Occipital lobe (tissue), 3 donors: ENCODE measurements at places on chromosomes 2 and 18. TPM values are rescaled to one million over a fixed set of nuclear protein-coding genes. Genes with fewer than 3 reads are reported as not detected.

GRCh38 chr2:236765478-236765877, 195.9 kb downstream of the ACKR3 start:
- no peak for DNase-seq

DNA sequence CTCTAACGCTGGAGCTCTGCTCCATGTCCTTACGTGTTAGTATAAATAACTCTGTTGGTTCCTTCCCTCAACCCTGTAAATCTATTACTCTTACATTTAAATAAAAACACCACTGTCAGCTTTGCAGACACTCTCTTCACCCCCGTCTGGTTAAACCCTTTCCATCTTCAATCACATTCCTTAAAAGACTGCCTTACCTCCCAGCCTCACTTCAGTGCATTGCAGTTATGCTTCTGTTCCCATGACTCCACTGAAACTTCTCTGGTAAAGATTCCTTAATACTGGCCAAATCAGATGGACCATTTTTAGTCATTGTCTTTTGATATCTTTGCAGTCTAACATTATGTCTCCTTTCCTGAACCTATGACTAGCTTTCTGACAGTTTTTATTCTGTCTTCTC, 61.7 kb downstream of the EML4 start:
- DNase-seq = no peak

DNA sequence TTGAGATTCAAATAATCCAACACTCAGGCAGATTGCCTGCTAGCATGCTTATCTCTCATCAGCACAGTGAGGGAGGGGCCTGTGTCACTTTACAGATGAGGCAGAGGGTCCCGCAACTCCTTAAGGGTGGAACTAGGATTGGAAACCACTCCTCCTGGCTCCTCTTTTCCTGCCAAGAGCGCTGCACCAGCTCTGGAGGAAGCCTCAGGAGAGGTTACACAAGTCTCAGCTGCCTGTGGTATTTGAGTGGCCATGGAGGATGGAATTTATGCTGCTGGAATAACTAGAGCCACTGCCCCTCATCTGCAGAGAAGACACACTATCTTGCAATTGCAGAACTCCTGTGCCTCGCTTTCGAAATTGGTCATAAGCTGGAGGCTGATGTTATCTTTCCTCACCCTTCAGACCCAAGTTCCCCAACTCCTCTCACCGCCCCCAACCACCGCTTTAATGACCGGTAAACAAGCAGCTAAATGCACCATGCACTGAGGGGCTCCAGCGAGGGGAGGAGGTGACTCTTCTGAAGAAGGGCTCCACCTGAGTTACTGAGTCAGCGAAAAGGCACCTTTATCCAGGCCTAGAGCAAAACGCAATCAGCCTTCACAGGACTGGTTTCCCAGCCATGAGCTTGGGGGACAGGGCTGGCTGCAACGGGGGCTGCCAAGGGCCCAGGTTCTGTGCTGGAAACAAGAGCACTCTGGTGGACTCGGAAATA, 245.8 kb downstream of the SOX11 start:
- DNase-seq = no peak

GRCh38 chr18:63317556-63317946, 2.0 kb downstream of the BCL2 start:
- DNase-seq = no peak

GRCh38 chr2:18703555-18703954, 114.2 kb upstream of the NT5C1B start:
- DNase-seq = no peak

- no peak for DNase-seq
Observed at GRCh38 chr2:228600265-228600664, 418.8 kb upstream of the SPHKAP start.

DNA sequence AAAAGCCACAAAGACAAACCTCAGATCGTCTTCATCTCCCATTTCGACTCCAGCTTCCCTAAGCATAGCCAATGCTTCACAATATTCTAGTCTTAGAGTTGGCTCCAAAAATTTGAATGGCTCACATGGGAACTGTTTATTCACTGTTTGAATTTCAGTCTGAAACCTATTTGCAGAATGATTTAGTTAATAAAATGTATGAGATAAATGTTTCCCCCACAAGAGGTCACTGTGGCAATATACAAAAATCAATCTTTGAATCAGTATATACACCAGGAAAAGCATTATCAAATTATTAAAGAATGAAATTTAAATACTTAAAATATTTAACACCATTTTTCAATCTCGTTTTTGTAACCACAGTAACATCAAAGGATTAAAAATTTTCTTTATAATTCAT, 40.0 kb upstream of the MCM6 start:
- no peak for DNase-seq

GRCh38 chr2:104385743-104386142, 468.2 kb upstream of the POU3F3 start:
- no peak for DNase-seq

DNA sequence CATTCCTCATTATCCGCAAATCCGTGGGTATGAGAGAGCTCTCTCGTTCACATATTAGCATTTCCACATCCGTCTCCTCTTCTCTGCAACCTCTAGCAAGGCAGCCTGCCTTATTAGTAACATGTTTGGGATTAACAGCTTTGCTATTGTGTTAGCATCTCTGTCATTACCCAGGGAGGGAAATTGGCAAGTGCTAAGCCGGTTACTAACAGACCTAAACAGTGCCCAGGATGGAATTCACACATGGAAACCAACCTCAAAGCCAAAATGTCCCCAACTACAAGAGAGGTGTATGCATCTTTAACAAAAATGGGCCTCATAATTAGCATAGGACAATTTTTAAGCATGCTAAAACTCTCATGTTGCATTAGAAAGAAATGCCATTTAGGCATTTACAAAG, 309.0 kb upstream of the MEIS1 start:
- DNase-seq = no peak

GRCh38 chr2:38466409-38466808, 89.3 kb upstream of the ATL2 start:
- no peak for DNase-seq

DNA sequence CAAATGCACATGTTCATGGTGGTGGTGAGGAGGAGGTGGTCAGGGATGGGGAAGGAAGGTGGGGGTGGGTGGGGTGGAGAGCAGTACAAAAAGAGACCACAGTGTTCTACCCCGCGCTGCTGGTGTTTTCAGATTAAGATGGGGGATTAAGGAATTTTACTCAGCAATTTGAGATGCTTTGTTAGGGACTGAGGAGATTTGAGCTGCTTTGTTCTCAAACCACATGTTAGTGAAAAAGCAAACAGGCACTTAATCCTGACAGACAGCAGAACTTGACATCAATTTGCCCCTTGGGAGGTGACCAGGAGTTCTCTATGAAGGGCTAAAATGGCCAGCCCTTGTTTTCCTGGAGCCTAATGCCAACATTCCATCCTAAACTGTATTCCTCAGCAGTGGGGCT, 244.5 kb downstream of the MEIS1 start:
- no peak for DNase-seq

DNA sequence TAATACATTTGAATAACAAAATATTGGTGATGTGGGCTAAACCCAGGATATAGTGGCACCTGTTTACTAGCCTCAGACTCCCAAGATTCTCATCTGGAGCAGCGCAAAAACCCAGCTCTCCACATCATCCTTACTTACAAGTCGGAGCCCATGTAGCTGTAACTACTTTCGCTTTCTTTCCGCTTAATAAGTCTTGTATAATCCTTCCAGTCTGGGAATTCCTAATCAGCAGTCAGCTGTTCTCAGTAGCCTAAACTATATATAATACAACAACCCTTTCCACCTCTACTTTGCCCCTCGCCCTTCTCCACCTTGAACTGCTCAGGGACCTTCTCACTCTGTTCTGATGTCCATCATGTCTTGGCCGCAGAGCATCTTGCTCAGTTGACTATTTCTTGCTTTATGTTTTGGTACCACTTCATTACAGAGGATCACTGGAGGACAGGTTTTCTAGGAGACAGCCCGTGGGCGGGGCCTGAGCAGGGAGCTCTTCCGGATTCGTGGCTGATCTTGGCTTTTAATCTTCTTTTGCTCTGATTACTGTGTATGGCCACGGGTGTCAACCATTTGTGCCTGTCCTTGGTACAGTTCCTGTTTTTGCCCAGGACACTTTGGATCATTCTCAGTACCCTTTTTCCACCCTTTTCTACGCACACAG, 119.9 kb upstream of the SERTAD2 start:
- no peak for DNase-seq

- no peak for DNase-seq
Observed at GRCh38 chr2:172864182-172864581, 128.5 kb downstream of the RAPGEF4 start.

DNA sequence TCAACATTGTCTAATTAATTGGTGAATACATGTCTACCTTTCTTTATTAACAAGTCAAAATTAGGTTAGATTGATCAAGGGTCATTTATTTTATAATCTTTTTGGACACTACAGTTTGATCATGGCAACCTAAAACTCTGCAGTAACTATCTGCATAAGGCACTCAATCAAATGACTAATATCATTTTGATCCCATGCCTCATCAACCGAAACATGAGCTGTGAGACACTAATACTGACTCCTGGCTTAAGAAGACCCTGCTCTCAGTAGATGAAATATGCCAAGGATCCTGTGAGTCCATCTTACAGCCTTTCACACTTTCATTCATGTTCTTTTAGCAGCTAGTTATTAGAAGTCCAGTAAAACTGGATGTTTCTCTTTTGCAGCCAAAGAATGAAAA, 169.4 kb upstream of the CAVIN2 start:
- DNase-seq = no peak

- DNase-seq = no peak
Observed at GRCh38 chr2:166314022-166314759, 61.6 kb downstream of the SCN9A start.

GRCh38 chr18:40939656-40940515, 1015.1 kb upstream of the PIK3C3 start:
- no peak for DNase-seq

- DNase-seq = no peak
Observed at GRCh38 chr2:45000341-45000901, 8.8 kb downstream of the SIX2 start.

DNA sequence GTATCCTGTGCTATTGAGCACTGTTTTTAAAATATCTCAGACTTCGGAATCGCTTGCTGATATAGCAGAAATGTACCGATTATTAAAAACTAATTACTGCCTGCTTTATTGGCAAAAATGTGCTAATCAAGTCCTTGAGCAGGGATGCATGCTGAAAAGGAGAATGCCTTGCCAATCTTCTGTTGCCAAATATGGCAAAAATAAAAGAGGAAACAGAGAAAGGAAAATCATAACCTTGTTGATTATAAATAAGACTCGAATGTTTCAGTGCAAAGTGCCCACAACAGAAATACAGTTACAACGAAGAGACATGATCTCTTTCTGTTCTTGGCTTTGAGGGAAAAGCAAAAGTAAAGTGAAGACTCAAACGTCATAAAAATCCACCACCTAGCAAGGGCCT, 248.5 kb downstream of the TMEM182 start:
- DNase-seq = no peak

GRCh38 chr18:69402533-69402989, 1.9 kb downstream of the DOK6 start:
- DNase-seq = no peak

DNA sequence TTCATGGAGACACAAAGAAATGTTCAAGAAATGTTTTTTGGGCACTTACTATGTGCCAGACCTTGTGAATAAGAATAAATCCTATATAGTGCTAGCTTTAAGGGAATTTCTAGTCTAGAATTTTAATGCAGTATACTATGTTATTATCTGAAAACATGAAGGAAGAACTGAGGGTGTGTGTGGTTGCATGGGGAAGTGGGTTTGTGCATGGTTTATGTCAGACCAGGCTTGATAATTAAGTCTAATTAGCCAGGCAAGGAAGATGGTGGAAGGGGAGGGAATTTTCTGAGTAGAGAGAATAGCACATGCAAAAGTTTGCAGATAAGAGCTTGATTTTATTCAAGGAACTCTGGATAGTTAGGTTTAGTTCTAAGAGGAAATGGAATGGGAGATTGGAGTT, 6.5 kb downstream of the RBBP8 start:
- DNase-seq = no peak

- no peak for DNase-seq
Observed at GRCh38 chr2:159715451-159715850, 3.1 kb downstream of the MARCHF7 start.

DNA sequence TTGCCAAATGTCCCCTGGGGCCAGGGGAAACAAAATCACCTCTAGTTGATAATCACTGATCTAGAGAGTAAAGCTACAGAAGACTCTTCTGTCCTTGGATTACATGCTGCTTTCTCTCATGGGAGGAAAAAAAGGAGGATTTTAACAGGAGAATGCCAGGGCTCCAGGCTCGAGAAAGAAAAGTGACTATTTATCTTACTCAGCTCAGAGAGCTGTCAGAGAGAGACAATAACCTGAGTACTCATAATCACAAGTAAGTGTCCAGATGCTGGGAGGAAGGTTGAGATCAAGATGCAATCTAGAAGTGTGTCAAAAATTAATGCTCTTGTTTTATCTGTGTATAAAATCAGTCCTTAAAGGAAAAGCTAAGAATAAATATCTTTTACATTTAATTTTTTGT, 133.3 kb downstream of the PTRHD1 start:
- no peak for DNase-seq

GRCh38 chr2:238240757-238241711, 1.2 kb upstream of the HES6 start:
- DNase-seq = no peak

- DNase-seq = no peak
Observed at GRCh38 chr2:195490319-195490718, 166.7 kb upstream of the SLC39A10 start.

DNA sequence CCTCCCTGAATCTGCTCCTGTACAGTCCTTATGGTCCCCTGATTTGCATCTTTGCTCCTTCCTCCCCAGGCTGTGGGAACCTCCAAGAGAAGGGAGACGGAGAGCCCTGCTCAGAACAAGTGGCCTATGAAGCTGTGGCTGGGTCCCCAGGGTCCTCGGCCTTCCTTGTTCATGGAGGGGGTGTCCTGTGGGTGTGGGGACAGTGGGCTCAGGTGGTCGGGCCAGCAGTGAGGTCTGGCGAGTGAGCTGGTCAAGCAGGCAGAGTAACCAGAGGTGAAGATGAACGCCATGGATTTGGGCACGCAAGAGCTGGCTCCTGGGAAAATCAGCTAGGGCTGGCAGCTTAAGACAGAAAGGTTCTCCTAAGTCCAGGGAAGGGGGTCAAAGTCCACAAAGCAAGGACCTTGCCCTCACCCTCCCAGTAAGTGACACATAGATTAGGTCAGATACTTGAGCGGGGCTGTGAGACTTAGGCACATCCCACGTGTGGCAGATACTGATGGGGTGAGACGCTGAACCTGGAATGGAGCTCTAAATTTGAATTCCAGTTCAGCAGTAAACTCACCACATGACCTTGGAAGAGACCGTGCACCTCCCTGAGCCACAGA, 24.8 kb downstream of the GNLY start:
- DNase-seq = no peak

- no peak for DNase-seq
Observed at GRCh38 chr2:142718576-142719155, 158.8 kb upstream of the KYNU start.

TSPYL6 gene
- 0.31 TPM for total RNA-seq

CRYBA2 gene
- total RNA-seq = not detected

GYPC gene
- 17.0 TPM for total RNA-seq

NT5C1B gene
- total RNA-seq = not detected

REG1A gene
- not detected for total RNA-seq

UGT1A10 gene
- not detected for total RNA-seq

TRIB2 gene
- total RNA-seq = 122 TPM

GREB1L gene
- total RNA-seq = 0.31 TPM

LRATD1 gene
- 35.7 TPM for total RNA-seq

CHRND gene
- not detected for total RNA-seq

ASB18 gene
- total RNA-seq = 0.78 TPM

TEX44 gene
- not detected for total RNA-seq

SH2D6 gene
- 0.47 TPM for total RNA-seq

AP1S3 gene
- 2.7 TPM for total RNA-seq

GPR35 gene
- 0.31 TPM for total RNA-seq

SMAD7 gene
- total RNA-seq = 18.7 TPM

GALNT13 gene
- total RNA-seq = 28.4 TPM

CHN1 gene
- 44.3 TPM for total RNA-seq

STAT4 gene
- 1.2 TPM for total RNA-seq

LBX2 gene
- total RNA-seq = not detected
